ENCODE measurements at places on chromosomes 11 and 22. TPM values are rescaled to one million over a fixed set of nuclear protein-coding genes. Genes with fewer than 3 reads are reported as not detected.
A peak's percentile ranks its signal among the peaks of the same experiment; 100 is the strongest.

The ARFGAP2 gene
- total RNA-seq = 47.8 TPM

The RFPL1 gene
- total RNA-seq = not detected

The ROBO4 gene
- 20.7 TPM for total RNA-seq

The MRGPRF gene
- 3.9 TPM for total RNA-seq

The SCGB1A1 gene
- not detected for total RNA-seq

The C2CD3 gene
- 13.8 TPM for total RNA-seq

The P2RY6 gene
- total RNA-seq = 2.2 TPM

The NPAS4 gene
- total RNA-seq = not detected

The TMPRSS4 gene
- 0.30 TPM for total RNA-seq

The PACSIN3 gene
- 198 TPM for total RNA-seq

DNA sequence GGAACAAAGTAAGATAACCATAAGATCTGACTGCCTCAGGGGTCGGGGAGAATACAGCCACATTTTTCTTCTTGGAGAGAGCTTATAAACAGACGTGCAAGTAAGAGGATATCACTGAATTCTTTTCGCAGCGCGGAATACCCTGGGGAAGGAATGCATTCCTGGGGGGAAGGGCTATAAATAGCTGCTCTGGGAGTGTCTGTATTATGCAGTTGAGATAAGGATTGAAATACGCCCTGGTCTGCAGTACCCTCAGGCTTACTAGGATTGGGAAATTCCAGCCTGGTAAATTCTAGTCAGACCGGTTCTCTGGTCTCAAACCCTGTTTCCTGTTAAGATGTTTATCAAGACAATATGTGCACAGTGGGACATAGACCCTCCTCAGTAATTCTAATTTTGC, 1491.7 kb upstream of the RAG2 start:
- DNase-seq = no peak

GRCh38 chr22:38831166-38831945, 12.5 kb downstream of the NPTXR start:
- DNase-seq = no peak

GRCh38 chr22:49774499-49775151, 53.0 kb downstream of the BRD1 start:
- DNase-seq = no peak

DNA sequence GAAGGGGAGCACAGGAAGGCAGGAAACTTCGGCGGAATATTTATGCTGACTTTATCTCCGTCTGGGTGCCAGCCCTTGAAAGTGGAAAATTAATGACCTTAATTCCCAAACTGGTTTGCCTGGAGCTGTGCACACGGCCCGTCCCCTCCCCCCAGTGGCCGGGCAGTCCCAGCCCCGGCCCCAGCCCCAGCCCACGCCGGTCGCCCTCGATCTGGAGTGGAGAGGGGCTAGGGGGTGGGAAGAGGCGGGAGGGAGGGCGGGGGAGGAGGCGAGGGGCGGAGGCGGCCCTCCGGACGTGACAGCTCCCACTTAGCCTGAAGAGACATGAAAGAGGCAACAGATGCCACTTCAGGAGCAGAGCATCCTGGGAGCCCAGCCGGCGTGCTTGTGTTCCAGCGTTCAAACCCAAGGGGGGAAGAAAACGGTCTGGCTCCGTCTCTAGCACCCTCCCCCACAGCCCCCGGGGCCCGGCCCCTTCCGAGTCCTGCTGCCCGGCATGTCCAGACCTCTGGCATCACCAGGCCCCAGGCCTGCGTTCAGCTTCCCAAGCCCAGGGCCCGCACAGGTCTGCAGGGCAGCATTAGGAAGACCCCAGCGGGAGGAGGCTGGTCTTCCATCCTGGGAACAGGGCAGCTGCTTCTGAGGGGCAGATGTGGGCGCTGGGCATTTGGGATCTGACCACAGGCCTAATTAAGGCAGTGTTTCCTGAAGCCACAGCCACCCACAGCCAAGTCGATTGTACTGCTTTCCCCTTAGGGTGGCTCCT, 20.0 kb upstream of the LMO1 start:
- no peak for DNase-seq

DNA sequence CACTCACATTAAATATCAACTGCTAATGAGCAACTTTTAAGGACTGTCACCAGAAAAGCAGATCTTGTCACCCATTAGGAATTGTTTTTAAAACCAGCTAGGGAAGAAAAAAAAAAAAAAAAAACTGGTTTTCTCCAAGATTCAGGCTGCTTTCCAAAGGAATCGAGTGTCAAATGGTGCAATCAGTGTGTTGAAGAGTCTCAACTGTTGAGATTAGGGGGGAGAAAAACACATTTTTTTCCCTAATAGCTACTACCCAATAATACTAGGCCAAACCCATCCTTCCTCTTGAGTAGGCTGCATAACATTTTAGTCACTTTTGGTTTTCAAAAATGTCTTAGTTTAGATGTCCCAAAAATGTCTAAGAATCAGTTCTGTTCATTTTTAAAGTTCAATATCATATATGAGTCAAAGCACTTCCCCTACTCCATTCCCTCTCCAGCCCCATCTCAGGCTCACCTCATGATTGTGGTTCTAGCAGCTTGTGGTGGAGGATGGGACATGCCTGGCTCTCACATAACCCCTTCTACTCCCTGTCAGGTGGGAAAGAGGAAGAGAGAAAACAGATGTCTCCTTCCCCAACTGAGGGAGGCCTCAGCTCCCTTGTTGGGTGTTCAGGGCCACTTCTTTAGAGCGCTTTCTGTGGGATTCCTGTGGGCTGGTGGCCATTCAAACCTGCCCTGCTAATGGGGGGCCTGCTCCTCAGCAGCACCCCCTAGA, 193.6 kb downstream of the CWF19L2 start:
- DNase-seq = no peak

- no peak for DNase-seq
These were observed 110.0 kb downstream of the FBXO7 start for GRCh38 chr22:32584650-32585049.

DNA sequence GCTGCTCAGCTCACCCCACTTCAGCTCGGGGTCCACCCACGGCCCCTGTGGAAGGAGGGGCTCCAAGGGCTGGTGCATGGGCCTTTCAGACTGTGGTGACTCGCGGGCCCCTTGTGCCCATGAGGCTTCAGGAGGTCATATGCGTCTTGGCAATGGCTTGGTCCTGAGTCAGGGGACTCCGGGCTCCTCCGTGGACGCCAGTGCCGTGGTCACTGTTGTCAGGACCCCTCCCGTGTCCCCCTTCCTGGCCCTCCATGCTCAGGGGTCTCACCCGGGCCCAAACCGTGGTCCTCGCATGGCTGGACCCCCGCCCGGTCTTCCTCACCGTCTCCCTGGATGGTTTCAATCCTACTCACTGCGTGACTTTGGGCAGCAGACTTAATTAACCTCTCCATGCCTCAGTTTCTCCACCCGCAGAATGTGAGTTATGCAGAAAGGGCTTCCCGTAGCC, 436.4 kb downstream of the TBC1D22A start:
- no peak for DNase-seq

DNA sequence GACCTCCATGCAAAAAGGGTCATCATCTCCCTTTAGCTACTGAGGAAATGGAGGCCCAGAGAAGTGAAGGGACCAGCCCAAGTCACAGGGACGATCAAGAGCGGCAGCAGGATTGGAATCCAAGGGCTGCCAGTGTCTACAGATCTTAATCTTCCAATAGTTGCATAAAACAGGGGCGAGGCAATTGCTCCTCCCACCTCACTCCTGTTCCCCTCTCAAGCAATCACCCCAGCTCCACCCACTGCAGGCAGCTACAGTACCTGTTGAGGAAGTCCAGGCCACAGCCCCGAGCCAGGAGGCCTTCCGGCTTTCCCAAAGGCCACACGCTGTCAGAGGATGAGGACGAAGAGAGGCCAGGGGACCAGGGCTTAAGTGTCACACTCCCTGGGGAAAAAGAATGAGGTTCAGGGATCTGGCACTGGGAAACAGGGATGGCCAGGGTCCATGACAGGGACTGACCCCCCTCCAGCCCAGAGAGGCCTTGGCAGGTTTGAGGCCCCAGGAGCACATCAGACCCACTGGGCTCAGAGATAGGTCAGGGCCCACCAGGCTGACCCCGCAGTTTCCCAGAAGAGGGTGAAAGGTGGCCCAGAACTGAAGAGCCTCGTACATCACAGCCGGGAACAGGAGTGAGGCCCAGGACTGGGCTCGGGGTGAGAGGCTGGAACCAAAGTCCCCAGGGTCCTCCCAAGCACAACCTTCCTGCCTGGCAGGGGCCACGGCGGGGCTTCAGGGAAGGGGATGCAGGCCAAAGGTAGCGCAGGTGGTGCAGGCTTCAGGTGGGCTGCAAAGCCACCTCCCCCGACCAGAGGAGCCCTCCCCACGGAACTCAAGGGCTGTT, 16.4 kb upstream of the MFNG start:
- DNase-seq = no peak

- DNase-seq = no peak
These were observed 36.2 kb upstream of the EIF3D start for GRCh38 chr22:36565159-36565507.

GRCh38 chr11:393219-394033, 583 bp upstream of the PKP3 start:
- no peak for DNase-seq

DNA sequence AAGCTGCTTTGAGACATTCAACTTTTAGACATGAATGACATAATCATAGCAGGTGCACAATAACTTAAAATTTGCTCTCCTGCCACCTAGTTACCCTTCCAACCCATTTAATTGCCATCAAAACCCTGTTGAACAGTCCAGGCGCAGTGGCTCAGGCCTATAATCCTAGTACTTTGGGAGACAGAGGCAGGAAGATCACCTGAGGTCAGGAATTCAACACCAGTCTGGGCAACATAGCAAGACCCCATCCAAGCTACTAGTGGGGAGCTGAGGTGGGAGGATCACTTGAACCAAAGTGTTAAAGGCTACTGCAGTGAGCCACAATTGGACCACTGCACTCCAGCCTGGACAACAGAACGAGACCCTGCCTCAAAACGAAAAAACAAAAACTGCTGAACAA, 4.0 kb upstream of the PHF21A start:
- no peak for DNase-seq

DNA sequence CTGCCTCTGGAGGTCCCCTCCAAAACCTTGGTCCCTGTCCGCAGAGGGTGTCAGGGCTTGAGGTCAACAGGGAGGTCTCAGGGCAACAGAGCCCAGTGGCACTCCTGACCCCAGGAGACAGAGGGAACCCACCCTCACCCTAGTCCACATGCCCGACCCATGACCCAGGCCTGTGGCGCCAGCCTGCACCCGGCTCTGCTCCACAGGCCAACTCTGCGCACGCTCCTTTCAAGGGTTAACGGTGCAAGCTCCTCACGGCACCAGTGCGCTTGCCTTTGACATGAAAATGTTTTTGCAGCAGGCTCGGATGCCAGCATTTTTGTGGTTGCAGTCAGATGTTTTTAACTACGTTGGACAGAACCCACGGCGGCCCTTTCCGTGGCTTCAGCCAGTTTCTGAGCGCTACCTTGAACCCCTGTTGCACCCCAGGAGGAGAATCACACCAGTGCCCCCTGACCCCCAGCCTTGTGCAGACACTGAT, 68.6 kb downstream of the CDKN1C start:
- DNase-seq = peak; percentile 11

- no peak for DNase-seq
These were observed 46.9 kb downstream of the CELSR1 start for GRCh38 chr22:46490538-46490937.

DNA sequence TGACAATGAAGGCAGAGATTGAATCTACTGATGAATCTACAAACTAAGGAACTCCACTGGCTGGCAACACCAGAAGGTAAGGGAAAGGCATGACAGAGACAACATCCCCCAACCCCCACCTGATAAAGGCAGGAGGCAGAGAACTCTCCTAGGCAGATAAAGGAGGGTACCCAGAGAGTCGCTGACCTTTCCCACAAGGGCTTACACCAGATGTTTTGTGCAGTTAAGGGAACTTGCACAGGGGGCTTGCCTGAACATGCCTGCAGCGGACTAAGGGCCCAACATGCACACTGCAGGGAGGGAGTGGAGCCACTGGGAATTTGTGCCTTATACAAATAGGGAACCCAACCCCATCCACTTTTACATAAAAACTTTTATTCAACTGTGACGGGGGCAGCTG, 1996.9 kb upstream of the RAG2 start:
- DNase-seq = no peak

Data from left ventricle myocardium inferior (tissue), 1 donor.